ENCODE measurements at places on chromosomes 11 and 22. TPM values are rescaled to one million over a fixed set of nuclear protein-coding genes. Genes with fewer than 3 reads are reported as not detected.

Gene OR51B2
- total RNA-seq, result not detected

Gene CCDC86
- 15.2 TPM for total RNA-seq

Gene ALG9
- total RNA-seq, result 14.2 TPM

Gene PLEKHA7
- total RNA-seq, result 9.8 TPM

Gene DUSP8
- 0.32 TPM for total RNA-seq

Gene CALCA
- total RNA-seq, result not detected

Gene NELL1
- total RNA-seq, result not detected

Gene TRPM5
- not detected for total RNA-seq

Gene NPTXR
- total RNA-seq, result 0.16 TPM
